ENCODE measurements at places on chromosomes 12 and 14.

DNA sequence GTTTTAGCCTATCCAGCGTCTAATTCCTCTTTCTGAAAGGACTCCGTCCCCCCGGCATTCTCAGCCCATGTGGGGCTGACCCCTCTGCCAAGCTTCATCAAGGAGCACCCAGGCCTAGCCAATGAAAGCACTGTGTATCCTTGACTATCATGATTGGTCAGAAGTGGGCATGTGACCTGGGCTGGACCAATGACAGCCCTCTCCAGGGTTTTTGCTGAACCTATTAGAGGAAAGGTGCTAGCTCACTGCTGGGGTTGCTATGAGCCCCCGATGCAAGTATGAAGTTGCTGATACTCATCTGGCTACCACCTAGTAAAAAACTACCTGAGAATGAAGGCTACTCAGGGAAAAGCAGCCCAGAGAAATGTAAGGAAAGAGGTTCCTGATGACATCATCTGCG is 68.1 kb downstream of the LRRC74A start:
- DNase-seq: no peak

DNA sequence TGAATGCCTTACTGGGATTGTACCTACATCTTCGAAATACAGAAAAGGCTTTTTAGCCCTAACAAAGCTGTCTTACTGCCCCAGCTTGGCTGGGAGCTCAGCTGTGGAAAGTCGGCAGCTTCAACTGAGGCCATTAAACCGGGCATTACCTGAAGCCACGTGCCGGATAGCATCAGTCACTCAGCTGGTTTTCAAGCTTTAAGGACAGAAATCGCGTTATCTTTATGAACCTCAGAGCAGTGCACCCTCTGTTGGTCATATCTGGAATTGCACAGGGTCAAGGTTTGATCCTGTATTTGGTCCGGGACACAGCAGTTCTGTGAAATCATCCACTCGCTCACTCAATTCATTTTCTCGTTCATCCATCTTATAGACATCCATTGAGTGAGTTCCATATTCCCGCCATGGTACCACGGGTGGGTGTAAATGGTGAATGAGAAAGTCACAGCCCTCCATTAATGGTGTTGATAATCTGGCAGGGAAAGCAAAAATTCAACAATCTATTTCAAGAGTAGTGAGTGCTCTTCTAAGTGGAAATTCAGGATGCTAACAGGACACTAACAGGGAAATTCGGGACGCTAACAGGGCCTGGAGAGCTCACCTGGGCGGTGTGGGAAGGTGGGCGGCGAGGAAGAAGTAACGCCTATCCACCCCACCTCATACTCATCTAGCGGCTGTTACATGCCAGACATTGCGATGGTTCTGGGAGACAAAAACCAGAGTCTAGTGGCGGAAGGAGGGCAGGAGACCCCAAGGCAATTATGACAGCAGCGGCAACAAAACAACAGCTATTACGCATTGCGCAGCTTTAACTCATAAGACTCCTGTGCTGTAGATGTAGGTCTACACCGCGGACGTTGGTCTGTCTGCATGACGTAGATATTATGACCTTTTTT is 60.6 kb upstream of the TCL1A start:
- DNase-seq: peak; percentile 25

DNA sequence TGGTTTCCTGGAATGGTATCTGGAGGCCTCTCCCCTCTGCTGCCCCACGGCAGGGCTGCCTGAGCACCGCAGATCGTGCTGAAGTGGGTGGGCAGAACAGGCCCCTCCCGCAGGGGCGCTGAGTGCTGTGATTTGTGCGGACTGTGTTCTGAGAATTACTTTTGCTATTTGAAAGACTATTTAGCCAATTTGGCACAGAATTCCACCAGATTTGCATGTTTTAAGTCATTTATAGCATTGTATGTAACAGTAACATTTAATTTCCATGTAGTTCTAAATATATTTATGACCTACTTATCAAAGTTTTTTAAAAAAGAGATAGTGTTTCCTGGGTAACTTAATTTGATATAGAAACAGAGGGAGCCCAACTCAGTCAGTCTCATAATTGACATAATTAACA is 55.3 kb downstream of the TNFAIP2 start:
- no peak for DNase-seq

DNA sequence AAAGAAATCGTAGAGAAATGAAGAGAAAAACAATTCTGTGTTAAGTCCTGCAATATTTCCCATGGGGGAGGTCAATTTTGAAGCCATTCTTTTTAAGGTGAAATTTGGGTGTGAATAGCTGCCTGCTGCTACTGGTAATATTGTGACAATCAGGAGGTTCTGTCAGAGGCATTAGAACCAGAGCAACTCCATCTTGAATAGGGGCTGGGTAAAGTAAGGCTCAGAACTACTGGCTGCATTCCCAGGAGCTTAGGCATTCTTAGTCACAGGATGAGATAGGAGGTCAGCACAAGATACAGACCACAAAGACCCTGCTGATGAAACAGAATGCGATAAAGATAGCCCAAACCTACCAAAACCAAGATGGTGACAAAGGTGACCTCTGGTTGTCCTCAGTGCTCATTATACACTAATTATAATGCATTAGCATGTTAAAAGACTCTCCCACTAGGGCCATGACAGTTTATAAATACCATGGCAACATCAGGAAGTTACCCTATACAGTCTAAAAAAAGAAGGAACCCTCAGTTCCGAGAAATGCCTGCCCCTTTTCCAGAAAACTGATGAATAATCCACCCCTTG is 24.8 kb upstream of the MTHFD1 start:
- DNase-seq: no peak
